ENCODE measurements at places on chromosomes 16 and 17. TPM values are rescaled to one million over a fixed set of nuclear protein-coding genes. Genes with fewer than 3 reads are reported as not detected.

DNA sequence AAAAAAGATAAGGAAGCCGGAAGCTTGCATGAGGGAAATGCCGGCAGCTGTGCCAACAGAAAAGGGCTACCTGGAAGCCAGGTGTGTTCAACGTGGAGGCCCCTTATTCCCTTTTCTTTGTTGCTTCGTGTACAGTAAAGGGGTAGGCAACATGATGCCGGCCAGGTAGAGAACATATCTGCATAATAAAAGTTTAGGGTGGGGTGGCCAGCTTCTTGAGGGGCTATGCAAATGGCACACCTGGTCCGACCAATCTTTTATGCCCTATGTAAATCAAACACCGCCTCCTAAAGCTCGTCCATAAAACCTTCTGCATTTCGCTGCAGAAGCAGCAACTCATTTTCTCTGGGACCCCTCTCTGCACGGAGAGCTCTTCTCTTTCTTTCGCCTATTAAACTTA, 911.6 kb downstream of the KCNJ2 start:
- H3K4me3 ChIP-seq = no peak overlapping the region
- no peak for DNase-seq
- H3K36me3 ChIP-seq = no peaks in the 10 kb centered on the region
- H3K27me3 ChIP-seq = no peaks in the 10 kb centered on the region
- H3K4me1 ChIP-seq = no peaks in the 10 kb centered on the region
- no peak overlapping the region for H3K27ac ChIP-seq

GRCh38 chr16:31213877-31214707, at the start of gene TRIM72:
TRIM72 (plus strand) TSS chr16:31214119; CDS start chr16:31214739, 620 bp downstream.
- H3K27ac ChIP-seq = no peak within 1 kb of the TSS
- DNase-seq = no peak
- H3K27me3 ChIP-seq = peaks cover 64% of the 10 kb centered on the region
- H3K36me3 ChIP-seq = no peaks in the 10 kb centered on the region
- H3K4me3 ChIP-seq = peak within 1 kb of the TSS; percentile 50

DNA sequence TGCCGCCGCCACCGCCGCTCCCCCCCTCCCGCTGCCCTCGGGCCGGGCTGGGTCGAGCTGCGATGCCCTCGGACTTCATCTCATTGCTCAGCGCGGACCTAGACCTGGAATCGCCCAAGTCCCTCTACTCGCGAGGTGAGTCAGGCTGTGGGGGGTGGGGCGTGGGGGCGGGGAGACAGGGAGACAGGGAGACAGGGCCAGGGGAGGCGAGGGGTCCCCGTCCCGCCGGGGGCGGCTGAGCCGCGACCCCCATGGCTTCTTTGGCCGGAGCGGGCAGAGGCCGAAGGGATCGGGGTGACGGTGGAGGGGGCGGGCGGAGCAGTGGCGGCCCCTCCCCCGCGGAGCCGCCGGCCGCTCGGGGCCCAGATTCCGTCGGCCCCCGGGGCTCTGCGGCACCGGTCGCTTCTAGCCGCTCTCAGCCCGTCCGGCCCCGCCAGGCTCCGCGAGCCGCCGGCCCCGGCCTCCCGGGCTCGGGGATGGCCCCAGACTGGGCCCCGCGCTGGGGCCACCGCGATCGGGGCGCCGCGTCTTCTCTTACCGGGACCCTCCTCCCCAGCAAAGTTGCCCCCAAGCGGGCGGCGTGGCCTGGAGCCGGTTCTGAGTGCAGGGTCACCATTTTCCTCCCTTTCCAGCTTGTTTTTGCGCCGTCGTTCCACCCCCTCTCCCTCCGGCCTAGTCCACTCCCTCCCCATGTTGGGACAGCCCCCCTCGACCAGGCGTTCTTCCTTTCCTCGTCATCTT, 644 bp downstream of the NFAT5 start:
- no peaks in the 10 kb centered on the region for H3K36me3 ChIP-seq
- peak overlapping the region; percentile 89 for H3K4me3 ChIP-seq
- DNase-seq = peak; percentile 45
- H3K4me1 ChIP-seq = peaks cover 31% of the 10 kb centered on the region

DNA sequence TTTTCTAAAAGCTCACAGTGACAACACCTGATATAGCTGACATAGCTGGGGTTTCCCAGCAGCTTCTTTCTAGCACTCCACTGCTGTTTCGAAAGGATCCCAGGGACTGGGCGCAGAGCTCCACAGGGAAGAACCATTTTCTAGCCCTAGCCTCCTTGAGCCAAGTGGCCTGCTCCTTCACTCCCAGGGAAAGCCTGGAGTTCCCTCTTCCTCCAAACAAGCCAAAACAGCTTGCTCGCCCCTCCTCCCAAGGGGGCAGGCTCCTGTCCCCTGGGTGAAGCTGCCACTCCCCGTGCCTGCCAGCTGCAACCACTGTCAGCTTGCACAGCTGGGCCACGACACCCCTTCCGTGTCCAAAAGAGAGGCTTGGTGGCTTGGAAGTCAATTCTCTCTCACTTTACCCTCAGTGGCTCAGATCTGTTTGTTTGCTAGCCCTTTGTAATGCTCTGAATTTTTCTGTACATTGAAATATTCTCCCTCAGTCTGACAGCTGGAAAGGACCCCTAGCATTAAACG, 59.8 kb downstream of the CYTH1 start:
- H3K4me3 ChIP-seq = peak overlapping the region; percentile 41
- H3K27me3 ChIP-seq = no peaks in the 10 kb centered on the region
- peak; percentile 59 for DNase-seq
- H3K27ac ChIP-seq = peak overlapping the region; percentile 6

DNA sequence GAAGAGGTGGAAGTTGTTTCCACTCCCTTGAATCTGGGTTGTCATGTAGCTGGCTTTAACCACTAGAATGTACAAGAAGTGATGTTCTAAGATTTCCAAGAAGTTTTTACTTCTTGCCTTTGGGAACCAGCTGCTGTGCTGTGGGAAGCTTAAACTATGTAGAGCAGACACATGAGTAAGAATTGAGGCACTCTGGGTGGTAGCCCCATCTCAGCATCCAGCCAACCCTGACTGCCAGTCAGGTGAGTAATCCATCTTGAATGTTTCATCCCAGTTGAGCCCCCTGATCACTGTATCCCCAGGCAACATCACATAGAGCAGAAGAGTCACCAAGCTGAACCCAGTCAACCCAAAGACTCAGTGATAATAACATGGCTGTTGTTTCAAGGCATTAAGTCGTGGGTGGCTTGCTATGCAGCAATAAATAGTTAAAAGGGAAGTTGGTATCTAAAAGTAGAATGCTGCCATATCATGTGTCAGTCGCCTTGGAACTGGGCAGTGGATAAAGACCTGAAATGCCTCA, 62.8 kb upstream of the GPR139 start:
- H3K36me3 ChIP-seq = no peaks in the 10 kb centered on the region
- no peaks in the 10 kb centered on the region for H3K4me1 ChIP-seq
- H3K27me3 ChIP-seq = peaks cover 4% of the 10 kb centered on the region
- H3K27ac ChIP-seq = no peak overlapping the region

GRCh38 chr16:53282975-53283946, 151.0 kb upstream of the RBL2 start:
- H3K4me3 ChIP-seq = no peak overlapping the region
- no peak overlapping the region for H3K27ac ChIP-seq

DNA sequence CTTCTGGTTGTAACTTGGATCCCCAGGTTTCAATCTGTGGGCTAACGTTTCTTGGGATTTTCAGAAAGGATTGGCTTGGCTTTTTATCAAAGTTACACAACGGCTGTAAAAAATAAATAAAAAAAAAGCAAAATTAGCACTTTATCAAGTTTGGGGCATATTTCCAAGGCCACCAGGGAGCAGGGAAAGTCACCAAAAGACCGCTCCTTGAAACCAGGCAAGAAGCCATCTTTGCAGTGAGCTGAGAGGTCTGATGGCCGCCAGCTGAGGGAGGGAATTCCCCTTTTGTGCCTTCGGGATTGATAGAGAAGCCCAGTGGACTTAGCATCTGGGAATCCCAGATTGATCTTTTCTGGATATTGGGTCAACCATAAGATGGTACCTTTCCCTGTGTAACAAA, 192.2 kb downstream of the WWOX start:
- no peak overlapping the region for H3K27ac ChIP-seq
- no peak for DNase-seq
- H3K4me1 ChIP-seq = peaks cover 12% of the 10 kb centered on the region
- H3K36me3 ChIP-seq = no peaks in the 10 kb centered on the region
- H3K4me3 ChIP-seq = no peak overlapping the region

DNA sequence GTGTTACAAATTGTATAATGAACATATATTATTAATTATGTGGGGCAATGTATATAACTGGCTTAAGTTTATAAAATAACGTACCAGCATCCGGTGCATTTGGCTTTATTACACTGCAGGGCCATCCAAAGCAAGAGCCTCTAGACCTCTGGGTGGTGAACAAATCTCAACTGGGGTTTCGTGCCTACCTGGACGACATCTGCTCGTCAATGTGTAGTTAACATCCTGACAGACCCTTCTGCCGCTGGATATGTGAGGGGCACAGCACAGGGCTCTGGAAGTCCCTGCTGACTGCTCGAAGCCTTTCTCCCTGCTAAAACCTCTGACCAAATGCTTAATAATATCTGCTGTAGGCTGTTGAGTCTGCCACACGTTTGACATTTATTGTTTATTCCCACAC, 2.3 kb downstream of the TMEM186 start:
- DNase-seq = no peak
- H3K36me3 ChIP-seq = peaks cover 5% of the 10 kb centered on the region
- no peak overlapping the region for H3K4me3 ChIP-seq
- no peak overlapping the region for H3K27ac ChIP-seq
- H3K4me1 ChIP-seq = peaks cover 18% of the 10 kb centered on the region

DNA sequence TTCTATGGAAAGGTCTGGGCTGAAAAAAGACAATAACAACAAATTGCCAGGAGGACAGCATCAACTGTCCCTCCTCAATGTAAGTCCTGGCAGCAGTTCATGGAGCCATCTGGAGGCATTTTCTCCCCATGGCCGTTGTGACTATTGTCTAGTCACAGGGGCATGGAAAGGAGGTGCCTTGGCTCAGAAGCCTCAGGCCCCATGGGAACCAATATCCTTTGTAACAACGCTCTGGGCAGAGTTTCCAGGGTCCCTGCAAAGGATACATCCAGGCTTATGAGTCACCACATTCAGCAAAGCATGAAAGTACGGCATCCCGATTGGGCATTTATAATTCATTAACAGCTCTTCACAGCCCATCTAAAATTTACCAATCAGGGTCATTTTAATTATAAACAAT, 85.2 kb downstream of the GLG1 start:
- peaks cover 14% of the 10 kb centered on the region for H3K36me3 ChIP-seq
- peaks cover 9% of the 10 kb centered on the region for H3K4me1 ChIP-seq
- peak; percentile 11 for DNase-seq
- no peak overlapping the region for H3K27ac ChIP-seq
- H3K27me3 ChIP-seq = no peaks in the 10 kb centered on the region

- DNase-seq = no peak
- no peaks in the 10 kb centered on the region for H3K36me3 ChIP-seq
- H3K27me3 ChIP-seq = no peaks in the 10 kb centered on the region
Measured at GRCh38 chr16:13780406-13781168, 139.4 kb upstream of the ERCC4 start.

- no peaks in the 10 kb centered on the region for H3K4me1 ChIP-seq
- no peak overlapping the region for H3K27ac ChIP-seq
- H3K4me3 ChIP-seq = no peak overlapping the region
- H3K27me3 ChIP-seq = no peaks in the 10 kb centered on the region
Measured at GRCh38 chr17:14080847-14081251, 11.5 kb downstream of the COX10 start.

DNA sequence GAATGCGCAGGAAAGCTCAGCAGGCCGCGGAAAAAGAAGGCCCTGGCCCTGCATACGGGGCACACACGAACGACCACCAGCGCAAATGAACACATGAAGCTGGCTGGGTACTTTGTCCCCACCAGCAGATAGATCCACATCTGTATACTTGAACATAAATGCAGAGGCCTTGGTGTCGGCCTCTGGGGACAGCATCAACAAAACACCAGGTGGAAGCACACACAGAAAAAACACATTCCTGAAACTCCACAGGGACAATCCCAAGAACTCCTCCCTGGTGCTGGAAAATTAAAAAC, 606 bp upstream of the ZBTB4 start:
- H3K4me3 ChIP-seq = peak overlapping the region; percentile 99
- H3K4me1 ChIP-seq = peaks cover 71% of the 10 kb centered on the region
- DNase-seq = no peak
- H3K27me3 ChIP-seq = no peaks in the 10 kb centered on the region
- no peaks in the 10 kb centered on the region for H3K36me3 ChIP-seq

GRCh38 chr17:63426917-63427308, 19.2 kb downstream of the CYB561 start:
- H3K4me3 ChIP-seq = no peak overlapping the region
- H3K36me3 ChIP-seq = no peaks in the 10 kb centered on the region
- no peaks in the 10 kb centered on the region for H3K27me3 ChIP-seq
- H3K27ac ChIP-seq = no peak overlapping the region

DNA sequence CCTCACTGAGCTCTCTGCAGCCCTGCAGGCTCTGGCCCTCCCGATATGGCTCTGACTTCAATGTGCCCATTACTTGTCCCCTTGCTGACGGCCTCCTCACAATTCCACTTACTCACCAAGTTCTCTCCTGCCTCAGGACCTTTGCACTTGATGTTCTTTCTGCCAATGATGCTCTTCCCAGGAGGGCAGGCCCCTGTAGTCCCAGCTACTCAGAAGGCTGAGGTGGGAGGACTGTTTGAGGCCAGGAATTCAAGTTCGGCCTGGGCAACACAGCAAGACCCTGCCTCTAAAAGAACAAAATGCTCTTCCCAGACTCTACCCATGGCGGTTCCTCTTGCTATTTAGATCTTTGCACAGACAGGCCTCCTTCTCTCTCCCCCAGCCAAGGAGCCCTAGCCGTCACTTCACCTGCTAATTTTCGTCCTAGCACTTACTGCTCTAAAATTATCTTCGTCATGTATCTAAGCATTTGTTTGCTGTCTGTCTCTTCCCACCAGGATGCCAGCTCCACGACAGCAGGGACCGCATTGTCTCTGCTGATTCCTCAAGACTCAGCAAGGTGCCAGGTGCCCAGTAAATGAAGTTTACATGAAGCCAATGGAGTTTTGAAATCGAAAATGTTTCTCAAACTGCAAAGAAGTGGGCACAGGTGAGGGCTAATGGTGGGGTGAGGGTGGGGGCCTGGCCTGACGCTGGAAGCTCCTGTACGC, 626 bp upstream of the RAI1 start:
- peak overlapping the region; percentile 97 for H3K27ac ChIP-seq
- peaks cover 33% of the 10 kb centered on the region for H3K4me1 ChIP-seq
- H3K4me3 ChIP-seq = peak overlapping the region; percentile 81

Gene PRKCA
- 12.9 TPM for total RNA-seq

Gene PPP1R1B
- 11.0 TPM for total RNA-seq

Gene GPR179
- not detected for total RNA-seq

Gene TPPP3
- total RNA-seq = 5.8 TPM

Gene WFIKKN2
- not detected for total RNA-seq

Gene MVP
- total RNA-seq = 144 TPM
